Osteoblast (primary cell): ENCODE measurements at places on chromosomes 1 and 21.

DNA sequence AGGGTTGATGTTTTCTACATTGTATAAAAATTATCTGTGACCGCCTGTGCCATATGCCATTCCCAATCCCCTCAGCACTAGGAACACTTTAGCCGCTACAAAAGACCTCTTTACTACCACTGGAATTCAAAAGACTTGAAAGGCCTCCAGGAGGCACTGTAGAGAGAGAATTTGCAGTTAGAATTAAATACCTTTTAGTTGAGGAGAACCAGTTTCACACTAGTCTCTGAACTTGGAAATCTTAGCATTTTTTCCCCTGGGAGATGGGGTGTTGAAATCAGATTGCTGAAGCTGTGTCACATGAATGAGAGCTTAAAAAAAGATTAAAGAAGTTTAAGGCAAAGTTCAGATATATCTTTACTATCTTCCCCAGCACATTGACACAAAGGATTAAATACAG is 291.0 kb downstream of the ADGRL2 start:
- DNase-seq: no peak

- peak; percentile 80 for DNase-seq
Measured at GRCh38 chr1:183198463-183198862, 12.4 kb downstream of the LAMC2 start.

DNA sequence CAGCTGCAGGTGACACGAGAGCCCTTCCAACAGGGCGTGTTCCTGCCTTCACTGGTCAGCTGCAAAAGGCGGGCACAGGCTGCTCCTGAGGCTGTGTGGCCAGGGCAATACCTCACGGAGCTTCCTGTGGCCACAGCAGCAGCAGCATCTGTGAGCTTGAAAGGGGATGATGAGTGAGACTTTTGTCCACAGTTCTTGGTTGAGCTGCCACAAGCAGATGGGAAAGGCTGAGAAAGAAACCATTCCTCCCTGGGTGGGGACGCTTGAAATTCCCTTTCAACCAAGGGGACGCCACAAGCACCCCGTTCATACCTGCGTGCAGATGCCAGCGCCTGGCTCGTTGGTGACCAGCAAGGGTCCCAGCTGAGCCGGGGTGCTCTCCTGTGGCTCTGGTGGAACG is 37.6 kb downstream of the B3GALT5 start:
- no peak for DNase-seq

DNA sequence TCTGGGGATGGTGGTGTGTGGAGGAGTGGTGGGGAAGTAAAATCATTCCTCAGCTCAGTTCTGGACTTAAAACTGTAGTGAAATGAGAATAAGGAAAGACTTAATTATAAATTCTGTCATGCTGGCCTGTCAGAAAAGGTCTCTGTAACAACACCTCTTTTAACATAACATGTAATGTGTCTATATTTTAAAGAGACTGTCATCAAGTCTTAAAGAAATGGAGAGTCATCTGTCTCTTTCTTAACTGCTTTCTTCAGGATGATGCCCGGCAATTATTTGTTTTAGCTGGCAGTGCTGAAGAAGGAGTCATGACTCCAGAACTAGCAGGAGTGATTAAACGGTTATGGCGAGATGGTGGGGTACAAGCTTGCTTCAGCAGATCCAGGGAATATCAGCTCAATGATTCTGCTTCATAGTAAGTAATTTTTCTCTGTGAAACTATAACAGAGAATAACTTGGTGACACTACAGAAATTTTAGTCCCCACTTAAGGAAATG is 30.6 kb downstream of the GNAI3 start:
- peak; percentile 66 for DNase-seq

GRCh38 chr1:160834945-160835565 is 27.6 kb downstream of the CD244 start:
- DNase-seq: peak; percentile 50
